Left renal pelvis (tissue), 4 donors: ENCODE measurements at places on chromosomes 5 and 9.

GRCh38 chr9:123324767-123325183 lies 31.2 kb upstream of the CRB2 start:
- DNase-seq = no peak

GRCh38 chr9:94918038-94918753 lies 191.7 kb downstream of the AOPEP start:
- DNase-seq = no peak

DNA sequence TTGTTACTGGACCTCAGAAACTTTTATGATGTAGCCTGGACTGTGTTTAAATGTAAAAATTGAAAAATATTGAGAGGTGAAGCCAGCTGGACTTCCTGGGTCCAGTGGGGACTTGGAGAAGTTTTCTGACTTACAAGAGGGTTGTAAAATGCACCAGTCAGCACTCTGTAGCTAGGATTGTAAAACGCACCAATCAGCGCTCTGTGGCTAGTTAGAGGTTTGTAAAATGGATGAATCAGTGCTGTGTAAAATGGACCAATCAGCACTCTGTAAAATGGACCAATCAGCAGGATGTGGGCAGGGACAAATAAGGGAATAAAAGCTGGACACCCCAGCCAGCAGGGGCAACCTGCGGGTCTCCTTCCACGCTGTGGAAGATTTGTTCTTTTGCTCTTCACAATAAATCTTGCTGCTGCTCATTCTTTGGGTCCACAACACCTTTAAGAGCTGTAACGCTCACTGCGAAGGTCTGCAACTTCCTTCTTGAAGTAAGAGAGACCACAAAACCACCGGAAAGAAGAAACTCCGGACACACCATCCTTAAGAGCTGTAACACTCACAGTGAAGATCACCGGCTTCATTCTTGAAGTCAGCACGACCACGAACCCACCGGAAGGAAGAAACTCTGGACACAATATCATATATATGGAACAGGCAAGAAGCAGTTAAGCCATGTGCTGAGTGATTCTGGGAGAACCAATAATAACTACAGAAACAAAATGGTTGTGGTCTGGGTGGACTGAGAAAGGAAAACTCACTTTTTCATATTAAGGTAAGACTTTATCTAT lies 201.3 kb downstream of the GABRG2 start:
- no peak for DNase-seq

DNA sequence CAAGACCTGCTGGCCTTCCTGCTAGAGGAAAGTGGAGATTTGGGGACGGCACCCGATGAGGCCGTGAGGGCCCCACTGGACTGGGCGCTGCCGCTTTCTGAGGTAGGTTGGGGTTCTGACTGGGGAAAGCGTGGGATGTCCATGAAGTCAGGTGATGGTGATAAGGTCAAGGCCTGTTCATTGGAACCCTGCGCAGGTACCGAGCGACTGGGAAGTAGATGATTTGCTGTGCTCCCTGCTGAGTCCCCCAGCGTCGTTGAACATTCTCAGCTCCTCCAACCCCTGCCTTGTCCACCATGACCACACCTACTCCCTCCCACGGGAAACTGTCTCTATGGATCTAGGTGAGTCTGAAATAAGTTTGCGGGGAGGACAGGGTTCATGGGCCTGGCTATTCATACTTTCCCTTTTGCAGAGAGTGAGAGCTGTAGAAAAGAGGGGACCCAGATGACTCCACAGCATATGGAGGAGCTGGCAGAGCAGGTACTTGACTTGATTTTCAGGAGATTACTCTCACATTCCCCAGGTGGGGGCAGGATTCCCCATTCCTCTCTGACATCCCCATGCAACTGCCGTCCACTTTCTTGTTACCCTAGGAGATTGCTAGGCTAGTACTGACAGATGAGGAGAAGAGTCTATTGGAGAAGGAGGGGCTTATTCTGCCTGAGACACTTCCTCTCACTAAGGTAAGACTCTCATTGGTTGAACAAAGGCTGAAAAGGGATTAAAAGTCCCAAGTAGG lies 505 bp downstream of the CREB3 start:
- DNase-seq = no peak

DNA sequence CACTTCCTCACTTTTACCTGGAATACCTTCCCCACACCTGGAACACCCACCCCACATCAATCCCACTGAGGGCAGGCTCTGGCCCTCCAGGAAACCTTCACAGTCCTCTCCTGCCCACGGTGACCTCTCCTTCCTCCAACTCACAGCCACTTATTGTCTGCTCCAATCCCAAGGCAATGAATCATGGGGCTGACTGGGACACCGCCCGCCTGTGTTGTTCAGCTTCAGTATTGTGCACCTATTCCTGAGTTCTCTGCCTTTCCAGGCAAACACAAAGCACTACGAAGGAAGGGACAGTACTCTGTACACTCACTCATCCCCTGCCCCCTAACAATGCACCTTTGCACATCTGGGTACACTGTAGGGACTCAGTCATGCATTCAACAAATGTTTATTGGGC lies 7.3 kb downstream of the PCDH1 start:
- DNase-seq = no peak

GRCh38 chr5:40507095-40507494 lies 172.6 kb upstream of the PTGER4 start:
- no peak for DNase-seq

GRCh38 chr9:96025995-96026602 lies 150.6 kb downstream of the ERCC6L2 start:
- DNase-seq = no peak

DNA sequence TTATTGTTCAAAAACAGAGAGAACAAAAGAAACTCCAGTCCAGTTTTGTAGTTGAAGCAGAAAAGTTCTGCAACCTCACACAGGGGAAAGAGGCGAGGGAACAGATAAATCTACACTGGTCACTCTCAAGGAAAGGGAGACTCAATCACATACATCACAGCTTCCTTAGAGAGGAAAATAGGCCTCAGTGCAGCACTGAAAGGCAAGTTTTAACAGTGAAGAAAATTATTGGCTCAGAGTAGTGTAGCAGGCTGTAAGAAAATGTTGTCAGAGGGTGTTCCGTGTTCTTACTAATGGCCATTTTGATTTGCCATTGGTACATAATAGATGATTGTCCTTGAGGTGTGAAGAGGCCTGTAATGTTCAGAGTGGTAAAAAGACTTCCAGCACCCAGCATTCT lies 530.0 kb upstream of the CDH6 start:
- no peak for DNase-seq

GRCh38 chr9:131817073-131817472 lies 77.2 kb upstream of the RAPGEF1 start:
- no peak for DNase-seq

DNA sequence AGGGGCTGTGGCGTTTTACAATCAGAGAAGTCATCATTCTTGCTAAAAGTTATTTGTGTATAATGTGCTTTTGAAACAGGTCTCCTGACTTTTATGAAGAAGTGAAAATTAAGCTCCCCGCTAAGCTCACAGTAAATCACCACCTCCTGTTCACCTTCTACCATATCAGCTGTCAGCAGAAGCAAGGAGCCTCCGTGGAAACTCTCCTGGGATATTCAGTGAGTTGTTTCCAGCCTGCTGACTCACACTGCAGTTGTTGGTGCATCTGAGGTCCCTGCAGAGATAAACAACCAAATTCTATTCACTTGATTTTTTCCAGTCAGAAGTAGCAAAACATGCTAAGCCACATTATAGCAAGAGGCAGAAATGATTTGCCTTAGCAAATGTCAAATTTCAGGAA lies 156.7 kb downstream of the DOCK8 start:
- no peak for DNase-seq

GRCh38 chr9:114030364-114030763 lies 47.7 kb downstream of the AMBP start:
- DNase-seq = no peak

DNA sequence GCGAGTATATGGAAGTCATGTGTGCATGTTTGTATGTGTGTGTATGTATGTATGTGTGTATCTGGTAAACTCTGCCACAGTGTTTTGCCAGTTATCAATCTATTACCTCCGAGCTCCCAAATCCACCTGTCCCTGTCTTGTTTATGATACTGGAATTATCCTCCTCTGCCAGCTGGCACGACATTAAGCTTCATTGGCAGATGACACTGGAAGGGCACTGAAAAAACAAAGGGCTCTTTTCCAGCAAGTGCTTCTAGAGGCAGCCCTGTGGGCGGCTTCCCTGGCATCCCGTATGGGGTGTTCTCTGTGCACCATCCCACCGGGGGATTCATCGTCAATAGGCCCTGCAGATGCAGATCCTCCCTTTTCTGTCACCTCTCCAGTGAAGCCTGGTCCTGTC lies 221.5 kb downstream of the MSX2 start:
- DNase-seq = no peak

DNA sequence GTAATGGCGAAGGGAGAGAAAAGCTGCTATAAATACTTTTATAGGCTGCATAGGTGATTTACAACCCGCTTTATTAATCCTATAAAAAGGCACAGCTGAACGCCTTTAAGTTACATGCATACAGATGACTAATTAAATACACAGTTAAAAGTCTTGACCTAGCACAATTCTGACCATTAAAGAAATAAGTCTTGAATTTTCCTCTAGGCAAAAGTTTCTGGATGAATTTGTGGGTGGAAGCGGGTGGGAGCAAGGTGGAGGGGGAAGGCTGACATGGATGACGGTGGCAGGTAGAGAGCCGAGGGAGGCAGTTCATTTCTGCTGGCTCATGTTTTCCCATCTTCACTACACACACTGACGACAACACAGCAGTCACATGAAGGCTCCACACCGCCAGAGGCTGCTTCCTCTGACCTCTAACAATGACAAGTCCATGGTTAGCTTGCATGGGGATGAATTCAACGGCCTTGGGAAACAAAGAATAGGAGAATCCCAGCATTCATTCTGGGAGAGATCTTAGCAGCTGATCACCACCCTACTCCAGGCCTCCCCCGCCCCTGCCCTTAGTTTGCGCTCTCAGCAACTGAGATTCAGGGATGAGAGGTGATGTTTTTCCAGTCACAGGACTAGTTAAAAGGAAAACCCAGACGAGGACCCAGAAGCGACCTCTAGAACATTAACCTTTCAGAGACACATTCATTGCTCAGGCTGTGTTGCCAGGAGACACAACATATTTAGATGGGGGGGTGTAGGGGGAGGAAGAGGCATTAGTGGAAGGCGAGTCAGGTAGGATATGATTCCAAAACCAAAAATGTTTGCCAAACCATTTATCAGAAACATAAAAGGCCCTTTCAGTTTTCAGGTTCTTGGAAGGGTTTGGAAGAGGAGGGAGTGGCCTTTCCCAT lies 329.3 kb downstream of the PIK3R1 start:
- no peak for DNase-seq

DNA sequence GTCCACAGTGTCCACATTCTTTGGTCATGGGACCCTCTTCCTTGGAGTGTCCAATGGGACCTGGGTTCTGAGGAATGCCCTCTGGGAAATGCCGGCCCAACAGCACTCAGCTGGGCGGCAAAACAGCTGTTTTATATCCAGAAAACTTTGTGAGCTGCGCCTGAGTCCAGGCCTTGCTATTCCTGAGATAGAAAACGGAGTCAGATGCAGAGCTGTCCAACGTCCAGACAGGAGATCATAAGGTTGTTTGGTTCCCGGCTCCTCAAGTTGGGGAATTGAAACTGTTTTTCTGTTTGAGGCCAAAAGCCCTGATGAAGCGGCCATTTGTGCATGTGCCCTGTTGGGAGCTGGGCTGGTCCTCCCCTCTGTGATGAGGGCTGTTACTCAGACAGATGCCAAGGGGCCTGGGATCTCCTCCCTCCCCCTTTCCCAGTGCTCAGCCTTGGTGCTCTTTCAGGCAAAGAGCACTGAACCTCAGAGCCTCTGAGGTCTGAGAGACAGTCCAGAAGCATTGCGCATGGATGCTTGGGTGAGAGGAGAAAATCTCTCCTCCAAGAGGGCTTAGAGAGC lies 66.6 kb upstream of the GARNL3 start:
- DNase-seq = no peak
